ENCODE measurements at places on chromosomes 1 and 21. TPM values are rescaled to one million over a fixed set of nuclear protein-coding genes. Genes with fewer than 3 reads are reported as not detected.

TSHB gene
- not detected for total RNA-seq

TMEM52 gene
- 37.2 TPM for total RNA-seq

CRYBG2 gene
- not detected for total RNA-seq

FAM151A gene
- total RNA-seq: not detected

NBL1 gene
- total RNA-seq: 12.6 TPM

PADI3 gene
- not detected for total RNA-seq

PCAT6 gene
- total RNA-seq: 4.1 TPM

PAQR6 gene
- total RNA-seq: 0.86 TPM

SPRR1B gene
- not detected for total RNA-seq

DDOST gene
- 61.8 TPM for total RNA-seq

IL12RB2 gene
- 2.0 TPM for total RNA-seq

C1orf226 gene
- total RNA-seq: 0.28 TPM

CDCA8 gene
- 0.12 TPM for total RNA-seq

CLCA2 gene
- not detected for total RNA-seq

UBE2U gene
- not detected for total RNA-seq

PLEKHA6 gene
- 3.4 TPM for total RNA-seq

SYCP1 gene
- total RNA-seq: not detected

GPR3 gene
- total RNA-seq: 1.3 TPM

LRRC42 gene
- total RNA-seq: 16.9 TPM

CD34 gene
- 15.7 TPM for total RNA-seq

INKA2 gene
- 8.0 TPM for total RNA-seq

TFF3 gene
- total RNA-seq: 3.0 TPM

EPHA2 gene
- 3.8 TPM for total RNA-seq

LCK gene
- 0.77 TPM for total RNA-seq

BMP8B gene
- total RNA-seq: 0.17 TPM

CYP4A22 gene
- total RNA-seq: not detected

WNT3A gene
- not detected for total RNA-seq

MINDY1 gene
- 26.0 TPM for total RNA-seq

NEK2 gene
- total RNA-seq: not detected

PLCH2 gene
- total RNA-seq: 0.20 TPM

AMY1A gene
- total RNA-seq: not detected

GPX7 gene
- total RNA-seq: 9.6 TPM

C1orf115 gene
- total RNA-seq: 4.7 TPM

CYYR1 gene
- total RNA-seq: 7.1 TPM

TAS1R2 gene
- total RNA-seq: not detected

LRRC47 gene
- total RNA-seq: 98.7 TPM

NUP210L gene
- 0.32 TPM for total RNA-seq

RCC2 gene
- total RNA-seq: 9.4 TPM

LCE3E gene
- total RNA-seq: not detected

RGSL1 gene
- total RNA-seq: not detected

LORICRIN gene
- total RNA-seq: not detected

SV2A gene
- 0.13 TPM for total RNA-seq

OR2M3 gene
- not detected for total RNA-seq

PPFIA4 gene
- 47.5 TPM for total RNA-seq

RGS16 gene
- 17.5 TPM for total RNA-seq

HSD3B1 gene
- total RNA-seq: not detected

GUCA2A gene
- 0.44 TPM for total RNA-seq

MX2 gene
- 3.1 TPM for total RNA-seq

MPL gene
- total RNA-seq: 0.11 TPM

HMGN1 gene
- 16.0 TPM for total RNA-seq

OR2T27 gene
- not detected for total RNA-seq

OR10Z1 gene
- total RNA-seq: not detected

Measured in psoas muscle (tissue), 8 donors.